ENCODE measurements at places on chromosomes 12 and 14.

DNA sequence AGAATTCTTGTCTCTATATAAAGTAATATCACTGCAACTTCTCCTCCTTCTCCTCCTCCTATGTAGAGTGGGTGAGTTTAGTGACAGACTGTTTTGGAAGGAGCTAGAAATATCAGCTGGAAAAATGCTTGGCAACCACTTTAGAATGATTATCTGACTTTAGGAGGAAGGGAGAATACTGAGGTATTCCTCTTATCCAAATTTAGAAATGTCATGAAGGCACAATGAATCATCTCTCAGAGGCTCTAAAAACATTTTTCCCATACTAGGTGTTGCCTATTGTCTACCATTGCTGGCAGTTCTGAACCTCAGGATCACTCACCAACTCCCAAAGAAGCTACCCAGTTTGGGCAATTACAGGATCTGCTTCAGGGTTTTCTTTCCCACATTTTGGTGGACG is 306.6 kb upstream of the ATP2B1 start:
- no peak for DNase-seq

DNA sequence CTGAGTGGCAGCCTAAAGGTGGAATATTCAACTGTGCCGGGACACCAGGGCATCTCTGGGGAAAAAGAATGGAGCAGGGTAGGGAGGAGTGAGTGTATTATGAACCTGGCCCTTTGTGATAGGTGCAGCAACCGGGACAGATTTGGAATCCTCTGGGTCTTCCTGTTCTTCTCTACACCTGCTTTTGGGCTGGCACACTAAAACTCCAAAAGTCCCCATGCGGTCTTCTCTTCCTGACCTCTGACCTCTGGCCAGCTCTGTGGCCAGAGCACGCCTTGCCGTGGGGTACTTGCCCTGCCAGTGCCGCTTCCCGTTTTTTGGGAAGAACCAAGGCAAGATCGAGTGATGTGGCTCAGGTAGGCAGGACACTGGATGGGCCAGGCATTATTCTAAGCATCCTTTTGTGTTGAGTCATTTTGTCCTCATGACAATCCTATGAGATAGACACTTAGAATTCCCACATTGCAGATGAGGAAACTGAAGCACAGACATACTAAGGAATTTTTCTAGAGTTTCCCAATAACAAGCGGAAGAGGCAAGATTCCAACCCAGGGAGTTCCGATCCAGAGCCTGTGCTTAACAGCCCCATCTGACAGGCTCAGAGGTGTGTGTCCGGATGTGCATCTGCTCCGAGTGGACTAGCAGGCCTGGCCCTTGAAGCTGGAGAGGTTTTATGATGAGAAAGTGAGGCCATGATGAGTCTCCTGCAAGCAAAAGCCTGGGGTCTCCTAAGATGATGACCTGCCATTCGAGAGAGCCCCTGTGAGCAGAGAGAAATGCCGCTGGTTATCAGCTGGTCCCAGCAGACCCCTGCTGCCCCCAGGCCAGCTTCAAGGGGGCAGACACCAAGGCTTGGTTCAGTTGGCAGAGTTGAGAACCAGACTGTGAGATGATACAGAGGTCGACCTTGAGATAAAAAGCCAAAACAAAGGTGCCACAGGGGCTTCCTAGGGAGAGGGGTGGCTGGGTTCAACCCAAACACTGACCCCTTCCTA is 67.9 kb upstream of the ESRRB start:
- no peak for DNase-seq

DNA sequence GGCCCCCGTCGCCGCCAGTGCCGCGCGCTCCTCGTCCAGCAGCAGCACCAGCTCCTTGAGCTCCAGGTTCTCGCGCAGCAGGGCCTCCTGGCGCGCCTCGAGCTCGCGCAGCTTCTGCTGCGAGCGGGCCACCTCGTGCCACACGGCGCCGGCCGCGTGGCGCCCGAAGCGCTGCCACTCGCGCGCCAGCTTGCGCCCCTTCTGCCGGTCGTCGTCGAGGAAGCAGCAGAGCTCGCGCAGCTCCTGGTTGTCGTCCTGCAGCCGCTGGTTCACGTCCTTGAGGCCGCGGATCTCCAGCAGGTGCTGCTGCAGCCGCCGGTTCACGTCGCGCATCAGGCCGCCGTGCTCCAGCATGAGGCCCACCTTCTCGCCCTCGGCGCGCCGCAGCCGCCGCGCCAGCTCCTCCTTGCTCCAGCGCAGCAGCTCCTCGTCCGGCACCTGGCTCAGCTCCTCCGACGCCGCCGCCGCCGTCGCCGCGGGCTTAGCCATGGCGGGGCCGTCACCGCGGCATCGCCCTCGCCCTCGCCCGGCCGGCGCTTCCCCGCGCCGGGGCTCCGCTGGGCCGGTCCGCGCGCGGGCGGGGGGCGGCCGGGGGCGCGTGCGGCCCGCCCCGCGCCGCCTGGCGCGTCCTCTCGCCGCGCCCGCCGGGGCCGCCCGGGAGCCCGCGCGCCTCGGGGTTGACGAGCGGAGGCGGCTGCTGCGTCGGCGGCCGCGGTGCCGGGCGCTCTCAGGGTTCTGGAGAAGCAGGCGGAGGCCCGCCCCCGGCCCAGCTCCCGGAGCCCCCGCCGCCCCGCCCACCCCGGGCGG is at the start of gene CCDC85C:
TSS of gene CCDC85C (minus strand) at position 737 of the 807 bp plus-strand sequence. CDS start at position 489, 248 bp downstream.
- peak; percentile 12 for DNase-seq

- DNase-seq: no peak
Measured at GRCh38 chr14:60773558-60773957, 39.0 kb downstream of the MNAT1 start.

DNA sequence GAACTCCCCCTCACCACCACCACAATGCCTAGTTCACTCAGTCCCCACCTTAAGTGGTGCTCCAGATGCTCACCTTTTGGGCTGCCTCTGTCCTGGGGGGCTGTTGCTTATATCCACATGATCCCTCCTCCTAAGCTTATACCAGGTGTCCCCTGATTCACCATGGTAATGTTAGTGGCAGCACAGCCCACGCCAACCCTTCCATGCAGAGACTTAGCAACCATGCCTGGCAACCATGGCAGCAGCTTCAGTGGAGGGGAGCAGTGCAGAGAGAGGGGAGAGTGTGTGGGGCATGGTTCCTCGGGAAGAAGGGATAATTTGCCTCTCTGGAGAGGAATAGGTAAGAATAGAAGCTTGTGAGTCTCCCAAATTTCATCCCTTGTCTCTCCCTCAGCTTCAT is 1.2 kb upstream of the DDN start:
- no peak for DNase-seq

GRCh38 chr14:88210426-88210825 is 112.6 kb downstream of the KCNK10 start:
- no peak for DNase-seq

GRCh38 chr14:68535404-68536017 is 257.4 kb downstream of the ZFP36L1 start:
- DNase-seq: no peak

DNA sequence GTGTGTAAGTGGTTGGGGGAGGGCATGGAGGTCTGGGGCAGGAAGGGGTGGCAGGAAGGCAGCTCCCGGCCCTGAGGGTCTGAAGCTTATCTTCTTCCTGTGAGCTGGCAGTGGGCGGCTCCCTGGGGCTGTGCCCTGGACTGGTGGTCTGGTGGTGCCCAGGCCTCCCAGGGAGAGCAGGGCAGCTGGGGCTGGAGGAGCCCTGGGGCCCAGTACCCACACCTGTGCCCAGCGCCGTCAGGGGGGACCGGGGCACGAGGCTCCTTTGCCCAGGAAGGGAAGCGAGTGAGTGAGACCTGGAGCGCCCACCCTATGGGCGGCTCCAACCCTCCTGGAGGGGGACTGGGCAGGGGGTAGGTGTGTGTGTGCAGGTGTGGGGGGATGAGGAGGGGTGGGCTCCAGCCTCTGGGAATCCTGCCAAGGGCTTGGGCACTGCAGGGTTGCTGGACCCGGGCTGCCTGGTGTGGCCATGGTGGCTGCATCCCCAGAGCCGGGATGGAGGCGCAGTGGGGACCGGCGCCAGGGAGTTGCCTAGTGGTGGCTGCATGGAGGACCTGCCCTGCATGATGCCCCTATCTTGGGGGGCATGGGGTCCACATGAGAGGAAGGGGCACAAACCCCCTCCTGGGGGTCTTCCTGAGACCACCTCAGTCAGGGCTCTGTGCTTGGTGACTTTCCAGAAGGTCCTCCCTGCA is 353.6 kb downstream of the TMEM121 start:
- DNase-seq: no peak

DNA sequence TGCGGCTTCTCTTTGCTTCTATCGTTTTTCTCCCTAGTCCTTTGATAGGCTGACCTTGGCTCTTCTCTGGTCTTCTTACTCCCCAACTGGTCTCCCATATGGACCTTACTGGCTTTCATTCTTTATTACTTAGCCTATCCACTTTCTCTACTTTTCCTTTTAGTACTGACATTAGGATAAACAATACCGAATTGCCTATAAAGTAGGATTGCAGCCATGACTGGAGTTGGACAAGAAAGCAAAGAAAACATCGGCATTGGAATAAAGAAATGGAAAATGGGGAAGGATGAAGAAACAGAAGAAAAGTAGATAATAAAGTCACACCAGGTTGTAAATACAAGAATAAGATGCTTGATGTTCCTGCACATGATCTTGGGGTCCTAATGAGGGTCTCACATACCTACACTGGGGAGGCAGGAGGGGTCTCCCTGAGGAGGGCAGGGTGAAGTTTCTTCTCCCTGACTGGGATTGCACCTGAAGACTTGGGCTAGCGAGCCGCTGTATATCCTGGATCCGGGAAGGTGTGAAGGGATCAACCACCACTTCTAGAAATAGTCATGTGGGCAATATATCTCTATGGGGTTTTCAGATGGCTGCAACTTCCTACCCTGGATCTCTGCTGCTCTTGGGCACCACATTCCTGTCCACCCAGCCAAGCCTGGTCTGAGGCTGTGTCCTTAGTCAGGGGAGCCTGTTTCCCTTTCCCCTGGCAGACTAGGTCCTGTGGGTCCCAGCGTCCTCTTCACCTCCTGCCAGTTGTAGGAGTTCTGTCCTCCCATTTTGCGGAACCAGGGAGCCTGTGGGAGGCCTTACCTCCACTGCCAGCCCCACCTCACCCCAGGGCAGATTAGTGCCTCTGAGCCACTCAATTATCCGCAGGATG is 13.1 kb downstream of the NKX2-1 start:
- no peak for DNase-seq
